Dermis lymphatic vessel endothelial cell (primary cell): ENCODE measurements at places on chromosomes 1 and 21. TPM values are rescaled to one million over a fixed set of nuclear protein-coding genes. Genes with fewer than 3 reads are reported as not detected.

RNF186 gene
- not detected in 2 replicates for total RNA-seq

ZFP69B gene
- 0.65 and 1.2 TPM in 2 replicates for total RNA-seq

FAM110D gene
- 5.5 and 6.3 TPM in 2 replicates for total RNA-seq

KIF17 gene
- 23.4 and 24.5 TPM in 2 replicates for total RNA-seq

TCEA3 gene
- total RNA-seq = 0.22 and 0.34 TPM in 2 replicates

CHD5 gene
- under 0.01 TPM in 1 of 2 replicates, not detected in the other for total RNA-seq

KCNJ9 gene
- not detected in 2 replicates for total RNA-seq

GUCA2A gene
- not detected in 2 replicates for total RNA-seq

S100A16 gene
- 456 and 493 TPM in 2 replicates for total RNA-seq

ATP6V1G3 gene
- total RNA-seq = 0.22 TPM in 1 of 2 replicates, not detected in the other

G0S2 gene
- total RNA-seq = 0.33 TPM in 1 of 2 replicates, not detected in the other

C1orf94 gene
- not detected in 2 replicates for total RNA-seq

SH3BP5L gene
- total RNA-seq = 19.4 and 19.6 TPM in 2 replicates

NASP gene
- 64.8 and 78.0 TPM in 2 replicates for total RNA-seq

ST6GALNAC3 gene
- total RNA-seq = 57.8 and 110 TPM in 2 replicates

OR2L3 gene
- total RNA-seq = not detected in 2 replicates

LRRN2 gene
- not detected in 2 replicates for total RNA-seq

BARHL2 gene
- total RNA-seq = not detected in 2 replicates

CCDC24 gene
- total RNA-seq = 0.43 and 0.60 TPM in 2 replicates
